ENCODE measurements at places on chromosomes 16 and 17. TPM values are rescaled to one million over a fixed set of nuclear protein-coding genes. Genes with fewer than 3 reads are reported as not detected.

The TAT gene
- total RNA-seq, result 6.7 TPM

The MPG gene
- total RNA-seq, result 406 TPM

The SCN4A gene
- 1.3 TPM for total RNA-seq

The SLC2A4 gene
- total RNA-seq, result 4.9 TPM

The FTSJ3 gene
- total RNA-seq, result 18.2 TPM

The CCDC200 gene
- total RNA-seq, result not detected

GRCh38 chr17:59186850-59187249, 23.0 kb upstream of the SMG8 start:
- no peak overlapping the region for H3K27ac ChIP-seq
- DNase-seq, result no peak
- no peak overlapping the region for H3K4me3 ChIP-seq
- no peaks in the 10 kb centered on the region for H3K4me1 ChIP-seq
- no peaks in the 10 kb centered on the region for H3K27me3 ChIP-seq
- no peaks in the 10 kb centered on the region for H3K36me3 ChIP-seq

DNA sequence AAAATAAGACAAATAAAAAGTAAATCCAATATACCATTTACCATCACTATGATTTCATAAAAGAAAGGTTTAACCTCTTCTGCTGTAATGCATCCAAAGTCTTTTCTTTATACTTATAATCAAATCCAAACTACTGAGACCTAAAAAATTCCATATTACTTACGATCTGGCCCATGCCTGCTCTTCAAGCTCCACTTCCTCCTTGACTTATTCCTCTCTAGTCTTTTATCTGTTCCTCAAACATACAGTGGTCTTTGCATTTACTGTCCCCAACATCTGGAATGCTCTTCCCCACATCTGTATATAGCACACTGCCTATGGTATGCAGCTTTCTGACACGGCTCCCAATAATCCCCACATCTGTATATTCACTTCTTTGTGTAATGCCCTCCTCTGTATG, 33.8 kb downstream of the PCTP start:
- no peak overlapping the region for H3K4me3 ChIP-seq
- no peak overlapping the region for H3K27ac ChIP-seq
- no peaks in the 10 kb centered on the region for H3K4me1 ChIP-seq
- no peaks in the 10 kb centered on the region for H3K27me3 ChIP-seq
- DNase-seq, result no peak

- no peak for DNase-seq
- H3K27me3 ChIP-seq, result no peaks in the 10 kb centered on the region
- H3K27ac ChIP-seq, result no peak overlapping the region
- no peaks in the 10 kb centered on the region for H3K4me1 ChIP-seq
- H3K4me3 ChIP-seq, result no peak overlapping the region
Measured at GRCh38 chr17:5272322-5272721, 9.8 kb upstream of the RABEP1 start.

- H3K36me3 ChIP-seq, result peaks cover 32% of the 10 kb centered on the region
- H3K27ac ChIP-seq, result peak overlapping the region; percentile 93
- peaks cover 37% of the 10 kb centered on the region for H3K4me1 ChIP-seq
- no peak overlapping the region for H3K4me3 ChIP-seq
Measured at GRCh38 chr17:4944163-4944553, 4.1 kb downstream of the RNF167 start.

GRCh38 chr16:15948532-15949209, 745 bp upstream of the ABCC1 start:
- peak overlapping the region; percentile 77 for H3K27ac ChIP-seq
- peak overlapping the region; percentile 69 for H3K4me3 ChIP-seq
- no peak for DNase-seq
- H3K27me3 ChIP-seq, result no peaks in the 10 kb centered on the region
- H3K36me3 ChIP-seq, result no peaks in the 10 kb centered on the region

- no peaks in the 10 kb centered on the region for H3K36me3 ChIP-seq
- no peaks in the 10 kb centered on the region for H3K27me3 ChIP-seq
Measured at GRCh38 chr17:43658900-43659299, 2.8 kb downstream of the MEOX1 start.

DNA sequence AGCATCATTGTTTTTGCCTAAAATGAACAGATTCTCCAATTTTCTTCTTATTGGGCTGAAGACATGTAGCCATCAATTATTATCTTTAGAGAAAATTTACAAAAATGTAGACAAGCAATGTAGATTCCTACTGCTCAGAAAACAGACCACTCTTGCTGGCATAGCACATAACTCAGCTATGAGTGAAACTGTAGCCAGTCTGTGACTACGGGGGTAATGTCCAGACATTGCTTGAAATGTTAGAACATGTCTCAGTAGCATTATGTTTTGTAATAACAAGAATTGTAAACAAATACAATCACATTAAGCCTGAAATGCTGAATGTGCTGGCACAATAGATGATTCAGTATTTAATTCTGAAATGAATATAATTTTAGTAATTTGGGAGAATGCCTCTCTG, 265.7 kb upstream of the KCNJ16 start:
- H3K36me3 ChIP-seq, result no peaks in the 10 kb centered on the region
- no peak overlapping the region for H3K27ac ChIP-seq
- no peaks in the 10 kb centered on the region for H3K27me3 ChIP-seq
- H3K4me1 ChIP-seq, result no peaks in the 10 kb centered on the region
- DNase-seq, result no peak
- H3K4me3 ChIP-seq, result no peak overlapping the region

- no peaks in the 10 kb centered on the region for H3K36me3 ChIP-seq
- H3K4me3 ChIP-seq, result no peak overlapping the region
- peaks cover 44% of the 10 kb centered on the region for H3K4me1 ChIP-seq
- H3K27ac ChIP-seq, result peak overlapping the region; percentile 94
- no peaks in the 10 kb centered on the region for H3K27me3 ChIP-seq
Measured at GRCh38 chr16:86680162-86680561, 101.8 kb downstream of the FOXL1 start.

DNA sequence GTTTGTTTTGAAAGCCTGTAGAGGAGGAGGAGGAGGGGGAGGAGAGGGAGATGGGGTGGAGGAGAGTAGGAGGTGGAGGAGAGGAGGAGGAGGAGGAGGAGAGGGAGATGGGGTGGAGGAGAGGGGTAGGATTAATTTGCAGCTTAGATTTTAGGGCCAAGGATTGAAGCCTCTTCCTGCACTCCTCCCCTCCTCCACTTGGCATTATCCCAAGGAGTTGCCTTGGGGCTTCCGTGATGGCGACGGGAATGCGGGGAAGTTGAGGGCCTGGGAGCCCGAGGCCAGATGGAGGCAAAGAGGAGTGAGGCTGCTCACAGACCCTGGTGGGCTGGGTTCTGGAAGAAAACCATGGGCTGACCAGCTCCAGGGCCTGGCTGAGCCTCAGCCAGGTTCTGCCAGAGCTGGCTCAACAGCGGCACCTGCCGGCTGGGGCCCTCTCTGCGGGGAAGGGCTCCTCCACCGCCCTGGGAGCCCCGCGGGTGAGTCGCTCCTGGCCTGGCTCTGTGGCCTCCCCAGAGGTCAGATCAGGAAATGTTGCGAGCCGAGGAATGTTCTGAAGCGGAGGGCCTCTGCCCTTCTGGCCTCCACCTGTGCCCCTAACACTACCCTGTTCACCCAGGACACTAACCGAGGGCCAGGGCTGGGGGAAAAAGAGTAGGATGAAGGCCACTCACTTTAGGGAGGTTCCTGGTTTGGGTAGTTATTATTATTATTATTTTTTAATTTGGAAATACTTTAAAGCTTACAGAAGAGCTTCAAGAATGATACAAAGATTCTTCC, 23.9 kb upstream of the FMNL1 start:
- peak; percentile 55 for DNase-seq
- no peaks in the 10 kb centered on the region for H3K36me3 ChIP-seq
- peak overlapping the region; percentile 26 for H3K27ac ChIP-seq
- H3K4me3 ChIP-seq, result peak overlapping the region; percentile 38

- no peaks in the 10 kb centered on the region for H3K36me3 ChIP-seq
- H3K27ac ChIP-seq, result no peak overlapping the region
- DNase-seq, result no peak
- H3K4me3 ChIP-seq, result no peak overlapping the region
Measured at GRCh38 chr16:84313921-84314320, 19.2 kb downstream of the WFDC1 start.

Measured in ascending aorta (tissue), 2 donors.